Kidney (tissue), 22 donors: ENCODE measurements at places on chromosomes 2 and 18.
A peak's percentile ranks its signal among the peaks of the same experiment; 100 is the strongest.

- DNase-seq, result no peak
Measured at GRCh38 chr2:203708846-203709396, 2.5 kb downstream of the CD28 start.

GRCh38 chr2:189179570-189179950, at the start of gene COL5A2:
COL5A2 (minus strand) TSS chr2:189179761; CDS start chr2:189179604, 157 bp downstream.
- DNase-seq, result peak; percentile 51

GRCh38 chr18:23994361-23994902, 20.1 kb upstream of the TTC39C start:
- DNase-seq, result peak; percentile 84

DNA sequence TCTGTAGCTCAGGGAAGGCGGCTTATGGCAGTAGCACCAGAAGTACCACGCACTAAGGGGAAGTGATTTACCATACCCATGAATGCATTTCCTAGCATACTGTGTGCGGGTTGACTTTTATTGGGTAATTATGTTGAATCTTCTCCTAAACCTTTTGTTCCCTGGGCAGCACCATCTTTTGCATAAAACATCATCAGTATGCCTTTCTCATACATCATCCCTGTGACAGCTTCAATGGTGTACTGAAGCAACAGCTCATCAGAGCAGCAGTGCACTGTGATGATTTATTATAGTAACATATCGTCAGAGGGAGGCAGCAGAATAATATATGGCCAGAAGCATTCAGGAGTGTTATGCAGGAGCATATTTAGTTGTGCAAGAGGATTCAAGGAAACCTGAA, 204.9 kb downstream of the CDH7 start:
- DNase-seq, result no peak

DNA sequence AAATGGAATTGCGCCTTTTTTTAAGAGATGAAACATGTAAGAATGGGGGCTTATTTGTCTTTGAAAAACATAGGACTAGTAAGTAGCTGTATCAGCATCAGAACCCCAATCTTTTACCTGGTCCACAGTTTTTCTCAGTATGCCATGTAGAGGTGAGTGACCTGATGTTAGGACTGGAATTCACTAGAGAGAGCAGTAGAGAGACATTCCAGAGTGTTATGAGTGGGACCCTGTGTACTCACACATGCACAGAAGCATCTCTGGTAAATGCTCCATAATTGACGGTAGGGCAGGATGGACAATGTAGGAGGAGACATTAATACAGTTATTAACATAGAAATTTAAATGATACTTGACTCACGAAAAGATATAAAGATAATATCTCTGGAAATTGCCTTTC, 1.4 kb upstream of the GALNT13 start:
- no peak for DNase-seq

DNA sequence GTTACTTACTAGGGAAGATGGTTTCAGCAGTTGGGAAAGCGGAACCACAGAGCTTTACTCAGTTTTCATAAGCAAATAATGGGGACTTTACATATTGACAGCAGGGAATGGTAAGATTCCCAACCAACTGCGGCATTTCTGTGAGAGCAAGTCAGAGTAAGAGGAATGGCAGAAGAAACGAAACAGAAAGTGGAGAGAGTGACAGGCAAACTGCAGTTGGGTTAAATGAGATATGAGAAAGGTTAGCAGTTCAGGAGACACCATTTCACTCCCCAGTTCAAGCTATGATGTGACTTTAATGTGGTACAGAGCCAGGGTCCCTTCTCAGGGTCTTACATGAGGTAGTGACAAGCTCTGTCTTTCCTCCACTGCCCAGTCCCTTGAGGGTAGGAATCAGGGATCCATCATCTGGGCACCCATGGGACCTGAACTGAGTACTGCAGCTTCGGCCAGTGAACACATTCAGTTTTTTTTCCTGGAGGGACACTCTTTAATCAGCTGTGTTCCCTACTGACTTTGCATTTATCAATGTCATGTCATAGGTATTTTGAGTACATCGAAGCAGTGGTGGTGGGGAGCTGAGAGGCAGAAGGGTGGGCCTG, 33.0 kb upstream of the GREB1 start:
- DNase-seq, result no peak

- DNase-seq, result no peak
Measured at GRCh38 chr2:17104454-17104853, 413.8 kb downstream of the RAD51AP2 start.

GRCh38 chr18:24293254-24293653, 104.4 kb downstream of the OSBPL1A start:
- DNase-seq, result no peak
